SHP77 treated with DMSO at 0.1 percent for 48 hours (cell line): ENCODE measurements at places on chromosomes 2 and 18.

- DNase-seq, result no peak
Measured at GRCh38 chr18:23226930-23227725, 91.8 kb downstream of the CABLES1 start.

DNA sequence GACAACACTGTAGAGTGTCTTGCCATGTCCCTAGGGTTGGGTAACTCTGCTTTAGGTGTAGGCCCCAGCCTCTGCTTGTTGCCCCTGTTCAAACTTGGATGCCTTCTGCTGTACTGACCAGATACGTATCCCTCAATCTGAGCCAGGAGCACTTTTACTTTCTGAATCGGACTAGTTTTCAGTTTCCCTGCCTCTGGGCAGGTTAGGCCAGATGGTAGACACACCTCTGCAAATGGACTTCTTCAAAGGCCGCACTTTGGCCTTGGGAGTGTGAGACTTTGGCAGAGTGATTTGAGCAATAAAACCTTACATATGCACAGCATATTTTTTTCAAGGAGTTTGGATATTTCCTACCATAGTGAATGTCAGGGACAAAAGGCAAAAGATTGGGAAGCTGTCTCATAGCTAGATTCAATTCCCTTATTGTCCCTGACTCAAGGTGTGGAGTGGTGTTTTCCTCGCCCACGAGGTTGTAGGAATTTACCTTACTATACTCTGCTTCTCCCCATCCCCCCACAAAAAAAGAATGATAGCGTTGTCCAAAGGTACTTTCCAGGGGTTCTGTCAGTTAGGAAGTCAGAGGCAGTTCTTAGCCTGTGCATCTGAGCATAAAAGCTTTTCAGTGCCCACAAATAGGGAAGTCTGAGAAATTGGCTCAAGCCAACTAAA, 15.3 kb upstream of the PARD3B start:
- no peak for DNase-seq

DNA sequence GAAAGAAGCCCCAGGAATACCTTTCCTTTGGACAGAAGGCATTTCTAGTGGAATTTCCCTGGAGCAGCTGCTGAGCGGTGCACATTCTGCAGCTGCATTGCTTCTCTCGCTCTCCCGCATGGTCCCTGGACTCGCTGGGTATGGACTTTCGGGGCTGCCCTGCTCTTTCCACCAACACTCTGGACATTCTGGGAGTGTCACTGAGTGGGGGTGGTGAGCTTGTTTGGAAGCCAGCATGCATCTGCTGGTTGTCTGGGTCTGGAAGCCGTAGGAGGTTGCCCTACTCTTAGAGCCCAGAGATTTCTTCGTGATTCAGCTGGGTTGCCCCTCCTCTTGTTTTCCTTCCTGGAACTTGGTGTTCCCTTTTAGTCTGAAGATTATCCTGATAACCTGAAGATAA, 52.6 kb downstream of the TWIST2 start:
- no peak for DNase-seq

DNA sequence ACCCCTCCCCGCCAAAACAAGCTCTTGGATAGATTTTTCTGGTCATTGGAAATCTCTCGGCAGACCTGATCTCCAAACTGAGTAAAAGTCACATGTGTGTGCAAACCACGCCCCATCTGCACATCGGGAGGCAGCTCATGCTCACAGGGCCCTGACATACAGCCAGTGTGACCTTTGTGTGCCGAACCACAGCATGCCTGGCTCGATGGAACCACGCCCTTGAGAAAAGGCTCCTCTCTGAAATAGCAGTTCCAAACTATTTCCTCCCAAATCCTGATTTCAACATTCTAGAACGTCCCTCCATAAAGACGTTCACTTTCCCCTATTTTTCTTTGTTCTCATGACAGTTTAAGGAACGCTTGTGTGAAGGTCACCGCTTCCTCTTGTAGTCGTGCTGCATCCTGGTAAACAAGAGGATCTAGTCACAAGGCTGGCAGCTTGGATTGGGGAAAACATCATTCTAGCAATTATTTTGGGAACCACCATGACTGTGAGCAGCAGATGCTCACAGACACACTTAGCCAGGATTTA, 59.3 kb upstream of the MAP4K4 start:
- DNase-seq, result no peak

GRCh38 chr2:27303093-27304025, 4.9 kb downstream of the UCN start:
- DNase-seq, result peak; percentile 30

DNA sequence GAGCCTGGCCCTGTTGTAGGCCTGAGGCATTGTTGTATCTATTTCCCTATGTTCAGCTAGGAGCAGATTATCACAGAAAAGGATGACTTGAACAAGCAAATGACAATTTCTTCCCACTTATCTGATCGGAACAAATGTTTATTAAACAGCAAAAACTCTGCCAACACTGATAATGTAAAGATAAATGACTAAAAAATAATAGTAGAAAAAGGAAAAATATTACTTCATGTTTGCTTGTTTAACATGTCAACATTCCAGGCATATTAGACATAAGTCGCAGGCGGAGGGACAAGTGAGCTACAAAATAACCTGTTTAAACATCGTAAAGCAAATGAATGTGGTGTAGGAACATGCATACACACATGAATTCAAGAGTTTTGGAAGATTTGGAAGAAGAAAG, 257.9 kb downstream of the TMX3 start:
- no peak for DNase-seq

DNA sequence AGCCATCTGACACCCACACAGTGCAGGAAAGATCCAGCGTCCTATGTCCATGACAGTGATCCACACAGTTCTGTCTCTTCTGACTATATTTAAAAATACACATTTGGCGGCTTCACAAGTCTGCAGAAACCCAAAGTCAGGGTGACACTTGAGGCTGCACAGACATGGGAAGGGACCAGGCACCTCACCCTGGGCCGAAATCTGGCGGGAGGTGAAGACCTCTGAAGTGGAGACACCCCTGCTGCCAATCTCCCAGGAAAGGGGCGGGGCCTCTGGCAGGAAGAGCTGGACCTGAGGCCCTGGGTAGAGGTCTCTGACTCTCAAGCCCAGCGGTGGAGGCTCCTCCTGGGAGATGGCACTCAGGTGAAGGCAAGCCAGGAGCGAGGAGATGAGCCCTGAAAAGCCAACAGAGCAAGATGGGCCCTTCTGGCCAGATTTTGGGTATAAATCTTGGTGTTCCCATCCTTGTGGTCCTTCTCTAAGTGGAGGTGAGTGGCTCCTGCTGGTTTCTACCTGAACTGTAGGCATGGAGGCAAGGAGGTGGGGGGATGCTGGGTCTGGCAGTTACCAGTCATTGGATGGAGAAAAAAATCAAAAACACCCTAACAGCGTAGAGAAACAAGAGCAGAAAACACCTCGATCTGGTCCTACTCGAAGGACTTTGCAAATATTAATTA, 248.4 kb downstream of the HDAC4 start:
- DNase-seq, result no peak

GRCh38 chr2:226631671-226632070, 167.9 kb downstream of the IRS1 start:
- DNase-seq, result no peak

DNA sequence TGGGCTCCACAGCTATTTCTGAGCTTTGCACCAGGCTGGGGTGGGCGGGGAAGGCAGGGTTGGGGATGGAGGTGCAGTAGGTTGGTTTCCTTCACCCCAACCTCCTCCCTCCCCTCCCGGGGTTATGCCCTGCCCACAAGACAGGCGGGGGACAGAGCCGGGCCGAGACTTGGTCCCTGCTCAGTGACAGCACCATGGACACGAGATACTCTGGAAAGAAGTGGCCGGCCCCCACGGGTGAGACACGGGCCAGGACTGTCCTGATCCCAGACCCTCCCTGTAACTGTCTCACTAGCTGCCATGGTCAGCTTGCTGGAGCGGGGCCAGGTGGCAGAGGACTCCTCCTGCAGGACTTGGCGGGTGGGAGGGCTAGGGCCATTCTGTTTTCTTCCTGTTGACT, 59.7 kb downstream of the DYSF start:
- DNase-seq, result no peak

GRCh38 chr2:27133905-27134780, at the start of gene PREB:
PREB (minus strand) TSS chr2:27134636; CDS start chr2:27134421, 215 bp downstream.
- DNase-seq, result peak; percentile 75

GRCh38 chr2:147538821-147539220, 306.0 kb upstream of the ACVR2A start:
- DNase-seq, result no peak

- DNase-seq, result no peak
Measured at GRCh38 chr18:52730972-52731619, 391.1 kb downstream of the DCC start.

DNA sequence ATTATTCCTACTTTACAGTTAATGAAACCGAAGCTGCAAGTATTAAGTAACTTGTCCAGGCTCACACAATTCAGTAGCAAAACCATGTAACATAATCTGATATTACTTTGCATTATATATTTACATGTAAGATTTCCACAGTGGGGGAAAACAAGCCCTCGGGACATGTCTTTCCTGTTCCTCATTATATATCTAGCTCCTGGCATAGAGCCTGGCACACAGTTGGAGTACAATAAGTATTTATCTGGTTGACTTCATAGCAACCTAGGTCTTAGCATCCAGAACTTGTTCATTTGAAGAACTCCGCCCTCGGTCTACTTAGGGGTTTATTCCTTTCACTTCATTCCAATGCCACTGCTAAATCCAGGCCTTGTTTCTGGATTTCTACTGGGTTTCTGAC, 1.6 kb upstream of the RBM45 start:
- DNase-seq, result no peak

- DNase-seq, result no peak
Measured at GRCh38 chr2:236627841-236628240, 58.2 kb downstream of the ACKR3 start.

DNA sequence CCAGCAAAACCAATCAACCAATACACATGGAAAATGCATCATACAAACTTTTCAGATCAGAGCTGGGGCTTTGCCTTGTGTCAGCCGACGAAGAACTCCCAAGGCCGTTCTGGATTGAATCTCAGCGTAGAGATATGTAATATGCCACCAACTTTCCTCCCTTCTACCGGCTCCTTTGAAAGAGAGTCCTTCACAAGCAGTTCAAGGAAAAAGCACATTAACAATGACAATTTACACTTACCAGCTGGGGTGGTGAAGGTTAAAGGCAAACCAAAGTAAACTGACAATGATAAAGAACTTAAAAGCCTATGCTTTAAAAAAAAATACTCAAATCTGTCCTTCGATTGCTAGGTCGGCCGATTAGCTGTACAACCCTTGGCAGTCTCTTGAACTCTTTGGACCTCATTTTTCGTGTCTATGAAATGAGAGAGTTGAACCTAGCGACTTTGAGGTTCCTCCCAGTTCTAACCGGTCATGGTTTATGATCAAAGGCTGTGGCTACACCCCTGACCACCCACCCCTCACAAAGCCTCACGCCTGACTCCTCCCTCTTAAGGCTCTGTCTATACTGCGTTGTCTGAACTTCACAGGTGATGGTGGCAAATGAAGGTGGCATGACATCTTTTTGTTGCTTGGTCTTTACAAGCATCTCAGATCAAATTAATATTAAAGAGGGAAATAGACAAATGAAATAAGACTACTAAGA, 46.2 kb downstream of the BCL2 start:
- DNase-seq, result no peak

DNA sequence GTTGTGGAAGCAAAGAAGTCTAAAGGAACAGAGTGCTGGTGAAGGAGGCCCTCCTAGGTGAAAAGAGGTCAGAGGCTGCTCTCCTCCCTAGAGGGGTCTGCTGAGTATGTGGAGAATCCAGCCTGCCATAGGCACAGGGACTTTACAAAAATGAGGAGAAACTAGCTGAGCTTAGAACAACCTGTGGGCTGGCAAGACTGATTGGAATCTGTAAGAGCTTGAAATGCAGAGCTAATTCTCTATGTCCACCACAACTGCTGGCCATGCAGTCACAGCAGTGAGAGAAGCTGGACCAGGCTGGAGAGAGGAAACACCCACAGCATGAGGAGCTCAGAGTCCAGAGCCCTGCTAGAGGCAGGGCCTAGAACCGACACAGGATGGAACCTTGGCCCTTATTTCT, 251.0 kb upstream of the MGAT5 start:
- DNase-seq, result no peak

DNA sequence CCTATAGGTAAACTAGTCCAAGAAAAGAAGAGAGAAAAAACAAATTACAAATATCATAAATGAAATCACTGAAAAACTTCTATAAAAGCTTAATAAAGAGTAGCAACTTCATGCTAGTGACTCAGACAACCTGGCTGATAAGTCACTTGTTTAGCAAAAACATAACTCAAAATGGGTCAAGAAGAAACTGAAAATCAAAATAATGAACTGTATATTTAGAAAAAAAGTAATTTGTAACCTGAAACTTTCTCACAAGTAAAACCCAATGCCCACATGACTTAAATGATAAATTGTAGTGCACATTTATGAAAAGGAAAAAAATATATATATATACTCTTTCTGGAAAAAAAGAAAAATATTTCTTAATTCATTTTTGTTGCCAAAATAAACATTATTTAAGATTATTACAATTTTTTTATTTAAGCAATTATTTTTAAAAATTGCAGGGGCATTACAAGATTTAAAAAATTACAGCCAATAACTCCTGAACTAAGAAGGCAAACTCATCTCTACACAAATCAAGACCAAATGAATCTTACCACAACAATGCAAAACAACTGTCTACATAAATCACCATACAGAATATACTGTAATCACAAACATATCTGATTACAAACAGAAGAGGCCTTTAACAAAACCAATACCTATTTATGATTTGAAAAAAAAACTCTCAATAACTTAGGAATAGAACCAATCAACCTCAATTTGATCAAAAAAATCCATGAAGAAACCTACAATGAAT, 406.3 kb downstream of the CDH7 start:
- DNase-seq, result no peak

DNA sequence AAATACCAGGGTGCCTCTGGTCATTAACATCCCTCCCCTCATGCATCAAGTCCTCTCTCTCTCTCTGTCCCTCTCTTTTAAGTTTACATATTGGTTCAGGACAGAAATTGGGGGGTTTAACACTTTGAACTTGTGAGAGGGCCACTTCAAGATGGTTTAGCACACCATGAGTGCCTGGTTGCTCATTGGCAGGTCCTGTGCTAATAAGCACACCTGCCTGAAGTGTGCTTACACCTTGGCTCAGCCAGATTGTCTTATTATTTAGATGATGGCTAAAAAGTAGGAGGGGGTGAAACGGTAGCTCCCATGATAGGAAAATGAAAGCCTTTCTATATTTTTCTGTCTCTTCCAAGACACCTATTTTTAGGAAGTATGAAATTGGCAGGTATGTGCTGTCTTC, 205.8 kb downstream of the ARL6IP6 start:
- no peak for DNase-seq

DNA sequence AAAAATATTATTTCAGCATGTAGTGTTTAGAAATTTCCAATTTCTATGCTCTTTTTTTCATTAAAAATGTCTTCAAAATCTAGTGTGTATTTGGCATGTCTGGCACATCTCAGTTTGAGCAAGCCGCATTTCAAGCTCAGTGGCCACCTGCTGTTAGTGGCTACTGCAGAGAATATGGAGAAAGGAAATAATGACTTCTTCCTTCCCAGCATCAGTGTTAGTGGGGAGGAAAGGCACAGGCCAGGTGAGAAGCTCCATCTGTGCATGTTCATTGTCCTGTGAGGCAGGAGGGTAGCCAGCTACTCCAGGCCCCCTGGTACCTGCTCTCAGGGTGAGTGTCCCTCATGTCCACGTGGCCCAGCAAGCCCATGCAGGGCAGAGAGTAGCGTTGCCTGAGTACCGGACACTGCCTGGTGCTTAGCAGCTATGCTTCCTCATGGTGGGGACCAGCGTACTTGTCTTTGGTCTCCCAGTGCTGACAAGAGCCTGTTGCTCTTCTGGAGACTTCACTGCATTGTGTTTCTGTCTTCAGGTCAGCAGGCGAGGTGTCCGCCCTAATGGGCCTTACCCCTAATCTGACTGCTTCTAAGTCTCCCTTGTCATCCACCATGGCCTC, 67.4 kb upstream of the CHMP1B start:
- no peak for DNase-seq

GRCh38 chr2:104547221-104547620, 306.7 kb upstream of the POU3F3 start:
- no peak for DNase-seq
